ENCODE measurements at places on chromosomes 1 and 21. TPM values are rescaled to one million over a fixed set of nuclear protein-coding genes. Genes with fewer than 3 reads are reported as not detected.
A peak's percentile ranks its signal among the peaks of the same experiment; 100 is the strongest.

FCRL3 gene
- total RNA-seq = not detected

- H3K27ac ChIP-seq = no peak overlapping the region
- H3K4me3 ChIP-seq = no peak overlapping the region
- H3K4me1 ChIP-seq = no peaks in the 10 kb centered on the region
- DNase-seq = no peak
- H3K27me3 ChIP-seq = no peaks in the 10 kb centered on the region
Observed at GRCh38 chr21:15928196-15928595, 198.4 kb downstream of the USP25 start.

OLIG2 gene
- 1.3 TPM for total RNA-seq

DNA sequence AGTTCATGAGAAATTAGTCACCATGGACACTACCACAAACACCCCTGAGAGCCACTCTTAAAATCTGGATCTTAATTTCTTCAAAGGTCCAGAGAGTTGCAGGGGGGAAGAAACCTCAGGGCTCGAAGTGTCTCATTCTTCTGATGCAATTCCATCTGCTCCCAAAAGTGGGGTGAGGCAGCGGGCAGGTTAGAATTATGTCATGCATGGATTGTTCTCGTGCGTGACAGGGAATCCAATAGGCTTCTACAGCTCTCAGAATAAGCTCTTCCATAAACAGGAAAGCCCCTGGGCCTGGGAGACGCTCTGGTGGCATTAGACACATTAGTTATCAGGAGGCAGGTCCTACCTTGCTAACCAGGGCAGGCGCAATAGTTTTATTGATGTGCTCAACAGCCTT, 8.4 kb downstream of the ENO1 start:
- no peak overlapping the region for H3K27ac ChIP-seq
- H3K36me3 ChIP-seq = peaks cover 90% of the 10 kb centered on the region
- no peak overlapping the region for H3K4me3 ChIP-seq
- no peak for DNase-seq

- H3K36me3 ChIP-seq = peaks cover 20% of the 10 kb centered on the region
- DNase-seq = no peak
- H3K27me3 ChIP-seq = no peaks in the 10 kb centered on the region
- H3K4me1 ChIP-seq = no peaks in the 10 kb centered on the region
Observed at GRCh38 chr1:168273575-168273974, 7.1 kb upstream of the TBX19 start.

DNA sequence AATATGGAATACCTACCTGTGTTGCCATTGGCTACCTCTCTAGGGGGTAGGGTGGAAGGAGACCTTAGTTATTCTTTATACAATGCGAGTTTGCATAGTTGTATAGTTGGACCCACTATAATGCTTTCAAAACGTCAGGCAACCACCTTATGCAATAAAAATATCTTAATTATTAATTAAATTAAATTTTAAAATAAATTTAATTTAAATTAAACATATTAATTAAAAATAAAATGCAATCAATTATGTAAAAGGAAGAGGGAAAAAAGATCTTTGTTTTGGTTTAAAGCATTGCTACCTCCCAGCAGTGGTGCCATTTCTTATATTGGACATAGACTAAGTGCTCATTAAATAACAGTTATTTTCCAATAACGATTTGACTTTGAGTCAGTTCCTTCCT, 22.3 kb downstream of the GPA33 start:
- H3K4me3 ChIP-seq = no peak overlapping the region
- no peak overlapping the region for H3K27ac ChIP-seq
- DNase-seq = no peak

DNA sequence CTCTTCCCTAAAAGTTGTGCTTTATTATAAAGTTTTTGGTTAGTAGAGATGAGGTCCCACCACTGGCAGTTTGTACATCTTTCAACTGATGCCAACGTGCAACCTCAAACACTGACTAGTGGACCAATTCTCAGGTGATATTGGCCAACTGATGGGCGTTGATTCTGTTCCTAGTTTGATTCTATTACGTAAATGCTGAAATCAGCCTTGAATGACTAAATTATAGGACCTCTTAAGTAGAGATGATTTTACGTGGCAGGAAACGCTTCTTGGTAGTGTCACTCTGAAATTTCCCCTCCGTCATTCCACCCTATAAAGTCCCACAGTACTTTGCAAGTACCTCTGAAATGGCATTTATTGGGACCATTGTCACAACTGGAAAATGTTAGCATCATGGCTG, 8.8 kb upstream of the FNDC7 start:
- H3K4me3 ChIP-seq = no peak overlapping the region
- no peaks in the 10 kb centered on the region for H3K27me3 ChIP-seq
- no peaks in the 10 kb centered on the region for H3K36me3 ChIP-seq
- no peak overlapping the region for H3K27ac ChIP-seq
- H3K4me1 ChIP-seq = no peaks in the 10 kb centered on the region

DNA sequence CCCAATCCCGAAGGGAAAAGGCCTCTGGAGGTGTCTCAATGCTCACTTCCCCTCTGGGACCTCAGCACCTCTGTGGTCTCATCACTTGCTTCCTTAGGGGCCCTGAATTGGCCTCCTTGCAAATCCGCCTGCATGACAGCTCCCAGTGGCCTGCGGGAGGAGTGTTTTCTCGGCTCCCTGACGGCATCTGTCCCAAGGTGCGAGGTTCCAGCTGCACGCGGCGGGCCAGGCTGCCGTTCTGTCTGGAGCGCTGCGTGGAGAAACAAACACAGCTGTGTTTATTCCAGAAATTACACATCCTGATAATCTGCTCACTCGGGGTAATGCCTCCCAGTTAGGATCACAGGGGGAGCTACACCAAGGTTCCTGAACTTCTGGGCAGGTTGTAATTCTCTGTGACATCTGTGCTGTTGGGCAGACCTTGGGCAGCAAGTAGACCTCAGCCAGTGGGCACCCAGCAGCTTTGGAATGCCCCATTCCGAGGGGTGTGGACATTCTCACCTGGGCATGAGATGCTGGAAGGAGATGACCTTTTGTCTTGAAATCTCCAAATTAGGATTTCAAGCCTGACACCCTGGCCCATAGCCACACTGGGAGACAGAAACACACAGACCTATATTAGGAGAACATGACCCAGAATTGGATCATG, 18.2 kb downstream of the EPHB2 start:
- H3K27me3 ChIP-seq = no peaks in the 10 kb centered on the region
- no peaks in the 10 kb centered on the region for H3K36me3 ChIP-seq
- H3K4me3 ChIP-seq = no peak overlapping the region

SERBP1 gene
- 241 TPM for total RNA-seq

DNA sequence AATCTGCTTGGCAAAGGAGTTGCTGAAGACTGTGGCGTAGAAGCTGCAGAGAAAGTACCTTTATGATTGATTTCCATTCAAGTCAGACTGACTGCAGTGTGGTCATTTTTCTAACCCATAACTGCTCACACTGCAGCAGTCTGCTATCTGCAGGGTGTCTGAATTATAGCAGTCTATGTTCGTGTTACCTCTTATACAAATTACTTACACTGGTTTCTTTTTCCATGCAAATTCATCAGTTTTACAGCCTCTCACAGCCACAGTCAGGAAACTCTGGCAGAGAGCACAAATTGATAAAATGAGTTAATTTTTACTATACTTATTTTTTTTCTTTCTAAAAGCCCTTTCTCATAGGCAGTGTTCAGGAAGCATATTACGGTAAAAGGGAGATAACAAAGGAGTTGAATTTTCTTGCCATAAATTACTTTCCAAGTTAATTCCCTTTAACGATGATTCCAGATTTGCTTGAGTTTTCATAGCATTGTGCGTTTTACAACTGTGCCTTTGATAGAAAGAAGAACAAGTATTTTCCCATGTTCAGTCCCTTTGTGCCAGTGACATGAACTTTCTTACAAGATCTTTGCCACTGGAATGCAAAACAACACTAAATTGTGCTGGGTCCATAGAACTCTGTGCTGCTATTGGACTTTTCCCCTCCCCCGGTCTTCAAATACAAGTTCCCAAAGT, 261.5 kb downstream of the NFIA start:
- peak overlapping the region; percentile 74 for H3K27ac ChIP-seq
- peak overlapping the region; percentile 19 for H3K4me3 ChIP-seq
- peaks cover 8% of the 10 kb centered on the region for H3K36me3 ChIP-seq
- H3K4me1 ChIP-seq = peaks cover 6% of the 10 kb centered on the region
- DNase-seq = no peak
- H3K27me3 ChIP-seq = no peaks in the 10 kb centered on the region

GRCh38 chr1:20141001-20141400, 1.9 kb downstream of the PLA2G2F start:
- H3K4me3 ChIP-seq = no peak overlapping the region
- no peaks in the 10 kb centered on the region for H3K27me3 ChIP-seq
- no peaks in the 10 kb centered on the region for H3K4me1 ChIP-seq
- H3K27ac ChIP-seq = no peak overlapping the region
- DNase-seq = no peak
- H3K36me3 ChIP-seq = no peaks in the 10 kb centered on the region
